ENCODE measurements at places on chromosomes 2 and 18.
A peak's percentile ranks its signal among the peaks of the same experiment; 100 is the strongest.

- DNase-seq = peak; percentile 50
These were observed 58.1 kb downstream of the AGAP1 start for GRCh38 chr2:235551965-235552364.

- peak; percentile 89 for DNase-seq
These were observed 36.4 kb downstream of the WDSUB1 start for GRCh38 chr2:159249990-159250715.

- DNase-seq = no peak
These were observed 302.8 kb downstream of the NCKAP5 start for GRCh38 chr2:133265432-133265949.

DNA sequence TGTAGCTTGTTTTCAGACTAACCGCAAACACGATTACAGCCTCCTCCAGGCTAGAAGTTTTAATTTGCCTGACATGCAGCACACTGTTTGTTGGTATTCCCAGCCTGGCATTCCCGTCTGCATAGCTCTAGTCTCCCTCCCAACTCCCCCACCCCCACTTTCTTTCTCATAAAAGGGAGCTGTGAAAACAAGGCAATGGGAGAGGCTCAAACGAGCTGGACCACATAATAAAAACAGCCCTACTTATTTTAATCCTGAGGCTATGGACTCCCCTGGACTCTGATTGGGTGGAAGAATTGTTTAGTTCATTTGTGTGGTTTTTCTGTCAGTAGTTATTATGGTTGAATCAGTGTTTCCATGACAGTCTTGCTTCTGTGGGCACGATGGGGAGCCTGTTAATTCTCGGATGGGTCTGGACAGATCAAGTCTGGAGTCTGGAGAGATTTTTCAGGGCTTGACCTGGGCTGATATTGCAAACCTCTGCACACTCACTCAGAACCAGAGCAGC, 1.2 kb downstream of the STON1 start:
- DNase-seq = peak; percentile 71

- no peak for DNase-seq
These were observed 298.4 kb downstream of the LPIN1 start for GRCh38 chr2:12044857-12045256.

GRCh38 chr2:111167076-111167862, 46.6 kb downstream of the BCL2L11 start:
- no peak for DNase-seq

DNA sequence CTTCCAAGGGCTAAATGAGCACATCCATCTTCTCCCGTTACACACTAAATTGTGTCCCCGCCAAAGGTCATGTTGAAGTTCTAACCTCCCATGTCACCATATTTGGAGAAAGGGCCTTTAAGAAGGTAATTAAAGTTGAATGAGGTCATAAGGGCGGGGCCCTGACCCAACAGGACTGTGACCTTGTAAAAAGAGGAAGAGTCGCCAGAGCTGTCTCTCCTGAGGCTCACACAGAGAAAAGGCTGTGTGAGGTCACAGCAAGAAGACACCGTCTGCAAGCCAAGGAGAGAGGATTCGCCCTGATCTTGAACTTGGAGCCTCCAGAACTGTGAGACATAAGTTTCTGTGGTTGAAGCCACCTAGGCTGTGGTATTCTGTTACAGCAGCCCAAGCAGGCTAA, 24.1 kb downstream of the TRABD2A start:
- no peak for DNase-seq

- peak; percentile 15 for DNase-seq
These were observed 44.3 kb downstream of the SCN9A start for GRCh38 chr2:166331468-166331867.

DNA sequence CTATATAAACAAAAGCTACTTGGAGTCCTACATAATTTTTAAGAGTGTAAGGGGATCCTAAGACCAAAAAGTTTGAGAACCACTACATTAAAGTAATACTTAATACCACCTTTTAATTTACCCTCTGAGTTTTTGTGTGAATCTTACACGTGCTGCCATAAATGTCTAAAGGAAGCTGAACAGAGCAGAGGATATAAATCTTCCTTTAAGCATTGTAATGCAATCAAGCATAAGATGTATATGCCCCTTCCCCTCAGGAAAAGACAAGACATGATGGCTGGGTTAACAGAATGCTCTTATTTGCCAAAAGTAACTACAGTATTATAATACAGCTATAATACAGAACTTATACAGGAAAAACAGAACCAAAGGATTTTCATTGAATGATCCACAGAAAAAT, 2.9 kb downstream of the ESCO1 start:
- no peak for DNase-seq

- DNase-seq = no peak
These were observed 87.5 kb downstream of the AAK1 start for GRCh38 chr2:69556008-69556407.

DNA sequence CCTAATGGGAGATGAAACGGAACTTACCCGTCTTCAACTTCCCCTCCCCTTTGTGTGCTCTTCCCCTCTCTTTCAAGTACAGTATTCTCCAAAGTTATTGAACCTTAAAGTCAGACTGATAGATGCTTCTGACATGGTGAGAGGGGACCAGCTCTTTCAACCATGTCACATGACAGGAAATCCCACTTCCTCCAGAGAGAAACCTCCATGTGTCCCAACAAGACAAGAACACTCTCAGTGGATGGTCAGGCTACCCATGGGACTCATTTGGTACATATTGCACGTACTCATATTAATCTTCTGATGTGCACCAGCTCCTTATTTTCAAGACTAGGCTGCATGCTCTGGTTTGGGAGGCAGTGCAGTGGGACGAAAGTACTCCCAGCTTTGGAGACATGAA, 44.6 kb upstream of the REG3G start:
- no peak for DNase-seq

DNA sequence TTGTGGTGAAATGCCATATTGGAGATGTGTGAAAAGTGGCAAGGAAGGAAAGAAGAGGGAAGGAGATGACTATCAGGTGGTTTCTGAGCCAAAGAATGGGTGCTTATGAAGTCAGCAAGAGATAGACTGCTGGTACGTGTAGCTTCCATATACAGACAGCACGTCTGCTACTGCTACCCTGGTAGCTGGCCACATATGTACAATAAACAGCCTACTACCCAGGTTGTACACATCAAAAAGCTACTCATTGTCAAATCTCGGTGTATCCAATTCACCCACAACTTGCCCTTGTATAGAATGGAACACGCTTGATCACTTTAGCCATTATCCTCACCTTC, 761.8 kb downstream of the LRRTM4 start:
- DNase-seq = no peak

- DNase-seq = no peak
These were observed 412 bp upstream of the NCK2 start for GRCh38 chr2:105744091-105744908.

GRCh38 chr2:176681584-176682115, 412.4 kb downstream of the MTX2 start:
- no peak for DNase-seq

DNA sequence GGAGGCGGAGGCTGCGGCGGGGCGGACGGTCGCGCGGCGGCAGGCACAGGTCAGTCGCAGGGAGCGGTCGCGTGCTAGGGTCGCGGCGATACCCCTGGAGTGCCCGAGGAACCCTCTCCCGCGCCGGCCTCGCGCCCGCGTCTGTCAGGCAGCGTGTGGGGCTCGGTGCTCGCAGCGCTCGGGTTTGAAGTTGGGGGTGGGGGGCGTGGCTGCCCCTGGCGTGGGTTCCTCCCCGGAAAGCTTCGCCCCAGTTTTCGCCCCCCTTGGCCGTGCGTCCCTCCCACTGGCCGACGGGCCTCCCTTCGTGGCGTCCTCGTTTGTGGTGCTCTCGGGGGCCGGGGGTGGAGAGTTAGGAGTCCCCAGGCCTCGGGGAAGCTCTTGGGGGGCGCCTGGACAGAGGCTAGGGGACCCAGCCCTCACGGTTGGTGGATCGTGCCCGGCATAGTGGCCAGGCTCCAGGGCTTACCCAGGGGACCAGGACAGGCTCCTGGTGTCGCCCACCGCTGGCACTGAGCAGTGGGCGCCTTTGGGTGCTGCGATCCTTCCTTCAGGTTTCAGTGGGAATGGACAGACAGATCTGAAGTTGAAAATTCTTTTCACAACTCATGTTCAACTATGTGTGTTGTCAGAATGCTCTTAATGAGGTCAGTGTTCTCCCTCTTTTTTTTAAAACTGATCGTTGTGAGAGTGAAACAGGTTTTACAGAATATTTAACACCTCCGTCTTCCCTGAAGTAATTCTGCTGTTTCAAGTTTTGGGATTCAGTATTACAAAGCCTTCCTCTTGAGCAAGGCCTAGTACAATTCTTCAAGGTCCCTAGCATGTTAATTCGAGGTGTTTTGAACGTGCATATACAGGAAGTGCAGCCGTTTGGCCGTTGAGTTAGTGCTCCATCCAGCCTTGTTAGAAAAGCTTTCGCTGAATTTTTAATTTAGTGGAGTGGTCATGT, 604 bp downstream of the RALBP1 start:
- DNase-seq = peak; percentile 36
